ENCODE measurements at places on chromosomes 11 and 22. TPM values are rescaled to one million over a fixed set of nuclear protein-coding genes. Genes with fewer than 3 reads are reported as not detected.

DNA sequence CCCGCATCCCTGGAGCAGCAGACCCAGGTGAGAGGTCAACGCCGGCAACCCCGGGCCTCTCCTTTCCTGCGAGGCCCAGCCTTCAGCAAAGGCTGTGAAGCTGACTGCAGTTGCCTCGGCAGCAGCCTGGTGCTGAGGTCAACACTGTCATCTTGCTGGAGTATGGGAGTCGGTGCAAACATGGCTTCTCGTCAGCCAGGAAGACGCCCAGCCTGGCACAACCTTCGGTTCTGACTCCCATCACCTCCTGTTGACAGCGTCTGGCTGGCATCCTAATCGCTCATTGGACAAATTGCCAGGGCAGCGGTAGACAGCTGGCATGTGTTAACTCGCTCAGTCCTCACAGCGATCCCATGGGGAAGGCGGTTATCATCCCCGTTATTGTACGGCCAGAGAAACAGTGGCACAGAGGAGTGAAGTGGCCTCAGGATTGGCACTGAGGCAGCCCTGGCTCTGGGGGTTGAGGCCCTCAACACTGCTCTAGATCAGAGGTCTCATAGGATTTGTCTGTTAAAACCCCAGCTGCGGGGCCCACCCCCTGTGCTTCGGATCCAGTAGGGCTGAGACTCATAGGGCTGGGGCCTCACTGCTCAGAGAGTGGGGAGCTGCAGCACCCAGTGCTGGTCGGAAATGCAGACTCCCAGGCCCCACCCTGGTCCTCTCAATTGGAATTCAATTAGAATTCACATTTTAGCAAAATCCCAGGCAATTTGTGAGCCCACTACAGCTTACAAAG lies 39.3 kb upstream of the TP53I11 start:
- DNase-seq, result no peak

DNA sequence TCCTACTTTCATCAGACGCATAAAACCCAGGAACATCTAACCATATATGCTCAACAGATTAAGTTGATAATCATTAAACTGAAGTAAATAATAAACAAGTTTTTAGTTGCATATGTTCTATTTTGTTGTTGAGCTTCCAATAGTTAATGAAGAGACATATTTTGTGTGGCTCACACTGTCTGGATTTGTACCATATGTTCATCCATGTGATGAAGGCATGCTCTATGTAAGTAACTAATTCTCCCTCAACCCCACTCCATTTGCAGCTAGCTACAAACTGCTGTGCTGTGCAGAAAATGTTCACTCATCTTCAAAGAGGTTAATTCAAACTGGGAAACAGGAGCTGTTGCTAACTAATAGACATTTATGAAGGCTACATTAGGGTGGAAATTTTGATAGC lies 589.7 kb upstream of the LRRC4C start:
- DNase-seq, result no peak

GRCh38 chr11:123585706-123586105 lies 68.7 kb downstream of the SCN3B start:
- no peak for DNase-seq

Gene BEST1
- total RNA-seq, result 3.7 TPM

Gene KCNK4
- not detected for total RNA-seq
